ENCODE measurements at places on chromosomes 7 and 10. TPM values are rescaled to one million over a fixed set of nuclear protein-coding genes. Genes with fewer than 3 reads are reported as not detected.

- peak; percentile 5 for DNase-seq
Observed at GRCh38 chr7:41268878-41269277, 434.0 kb downstream of the INHBA start.

DNA sequence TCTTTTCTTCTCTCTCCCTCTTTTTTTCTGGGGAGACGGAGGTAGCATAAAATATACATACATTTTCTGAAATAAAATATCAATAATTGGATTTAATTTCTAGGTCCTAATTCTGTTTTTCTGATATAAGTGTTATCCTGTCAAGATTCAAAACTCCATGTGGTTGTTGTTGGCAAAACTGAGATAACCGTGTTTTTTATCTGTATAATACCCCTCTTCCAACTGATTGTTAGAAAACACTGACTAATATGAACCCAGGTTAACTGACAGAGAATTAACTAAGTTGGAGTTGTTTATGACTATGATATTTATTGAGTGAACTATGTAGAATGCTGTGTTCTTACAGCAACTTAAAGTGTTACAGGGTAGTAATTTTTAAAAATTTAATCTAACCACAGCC, 236.5 kb upstream of the KAT6B start:
- no peak for DNase-seq

DNA sequence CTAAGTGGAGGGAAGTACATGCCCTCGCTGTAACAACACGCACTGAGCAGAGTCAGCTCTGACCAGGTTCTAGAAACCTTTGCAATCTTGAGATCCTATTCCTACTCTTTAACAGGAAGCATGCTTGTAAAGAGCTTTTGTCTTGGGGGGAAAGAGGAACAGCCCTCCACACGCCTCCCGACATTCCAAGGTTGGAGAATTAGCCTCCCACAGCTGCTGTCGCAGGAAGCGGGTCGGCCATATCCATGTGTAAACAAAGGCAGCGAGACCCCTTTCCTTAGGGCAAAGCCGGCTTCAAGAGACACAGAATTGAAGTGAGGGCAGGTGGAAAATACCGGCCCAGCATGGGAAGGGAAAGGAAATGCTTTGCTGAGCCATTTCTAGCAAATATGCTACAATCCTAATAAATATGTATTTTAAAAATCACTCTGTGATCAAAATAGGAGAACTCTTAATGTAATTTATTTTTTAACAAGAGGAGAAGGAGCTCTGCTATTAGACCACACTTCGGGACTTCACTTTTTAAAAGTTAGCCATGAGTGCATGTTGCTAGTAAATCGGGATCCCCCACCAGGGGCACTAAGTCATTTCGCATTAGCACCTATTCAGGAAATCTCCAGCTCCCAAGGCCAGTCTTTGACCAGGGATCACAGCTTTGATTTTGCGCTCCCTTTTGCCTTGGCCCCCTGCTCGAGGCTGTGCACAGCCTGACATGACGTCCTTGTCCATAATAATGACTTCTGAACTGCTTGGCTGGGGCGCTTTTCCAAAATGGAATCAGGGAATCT, 55.9 kb downstream of the FAM204A start:
- DNase-seq: no peak

DNA sequence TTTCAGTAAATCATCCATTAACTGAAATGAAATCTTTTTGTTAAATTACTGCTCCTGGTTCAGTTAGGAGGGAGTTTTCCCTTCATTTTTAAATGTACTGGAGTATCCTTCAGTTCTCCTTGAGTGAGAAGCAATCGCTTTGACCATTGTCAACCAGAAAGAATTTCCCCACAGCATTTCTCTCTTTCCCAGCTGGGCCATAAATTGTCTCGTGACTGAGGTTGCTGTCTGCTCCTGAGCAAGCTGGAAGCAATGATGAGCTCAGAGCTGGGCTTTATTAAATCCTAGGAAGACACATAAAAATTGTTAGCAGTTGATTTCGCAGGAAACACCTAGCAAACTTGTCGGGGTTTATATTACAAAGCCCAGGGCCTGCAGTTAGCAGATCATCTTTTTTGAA, 102.0 kb upstream of the INSYN2A start:
- DNase-seq: no peak

GRCh38 chr10:110512461-110513187, 14.9 kb downstream of the DUSP5 start:
- DNase-seq: peak; percentile 94

DNA sequence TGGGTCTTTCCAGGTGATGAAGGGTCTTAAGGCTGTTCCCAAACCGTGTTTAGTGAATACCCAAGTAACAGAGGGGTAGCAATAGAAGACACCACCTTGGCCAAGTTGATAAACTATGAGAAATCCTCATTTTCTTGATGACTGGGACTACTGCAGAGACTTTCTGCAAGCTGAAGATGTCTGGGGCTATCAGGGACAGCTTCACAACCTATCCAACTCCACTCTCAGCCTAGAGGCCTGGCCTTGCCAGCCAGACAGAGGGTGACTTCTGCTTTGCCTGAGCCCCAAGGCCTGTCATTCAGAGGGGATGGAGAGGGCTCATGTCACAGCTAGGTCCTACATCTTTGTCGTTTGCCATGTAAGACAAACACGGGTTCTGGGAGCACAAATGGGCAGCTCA, 255.9 kb upstream of the GRB10 start:
- no peak for DNase-seq

DNA sequence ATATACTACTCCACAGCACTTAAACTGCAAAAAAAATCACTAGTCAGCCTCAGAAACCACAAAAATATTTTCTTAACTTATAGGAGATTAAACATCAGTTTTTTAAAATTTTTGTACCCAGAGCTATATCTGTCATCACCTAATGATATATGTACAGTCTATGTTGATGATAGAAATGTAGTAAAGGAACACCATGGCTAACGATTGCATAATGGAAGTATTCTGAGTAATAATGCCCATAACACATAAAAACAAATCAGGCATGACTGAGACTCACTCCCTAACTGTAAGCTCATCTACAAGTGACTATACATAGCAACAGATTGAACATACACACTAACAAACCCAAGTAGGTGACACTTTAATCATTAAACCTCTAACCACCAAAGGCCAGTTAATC, 51.3 kb downstream of the TSPAN12 start:
- peak; percentile 3 for DNase-seq

DNA sequence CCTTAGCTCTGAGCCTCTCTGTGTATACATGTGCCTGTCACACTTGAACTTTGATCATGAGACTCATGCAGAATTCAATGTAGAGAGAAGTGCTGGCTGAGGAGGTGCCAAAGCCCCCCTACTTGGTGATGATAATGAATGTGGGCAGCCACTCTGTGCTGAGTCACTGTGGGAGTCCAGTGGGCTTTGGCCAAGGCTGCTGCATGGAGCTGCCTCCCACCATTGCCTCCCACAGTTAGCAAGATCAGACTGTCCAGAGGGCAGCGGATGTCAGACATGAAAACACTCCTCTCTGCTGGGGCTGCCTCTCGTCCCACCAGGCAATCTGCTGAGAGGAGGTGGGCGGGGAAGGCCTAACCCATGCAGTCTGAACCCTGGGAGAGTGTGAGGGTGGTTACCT, 180.3 kb downstream of the SH2D4B start:
- DNase-seq: no peak

DNA sequence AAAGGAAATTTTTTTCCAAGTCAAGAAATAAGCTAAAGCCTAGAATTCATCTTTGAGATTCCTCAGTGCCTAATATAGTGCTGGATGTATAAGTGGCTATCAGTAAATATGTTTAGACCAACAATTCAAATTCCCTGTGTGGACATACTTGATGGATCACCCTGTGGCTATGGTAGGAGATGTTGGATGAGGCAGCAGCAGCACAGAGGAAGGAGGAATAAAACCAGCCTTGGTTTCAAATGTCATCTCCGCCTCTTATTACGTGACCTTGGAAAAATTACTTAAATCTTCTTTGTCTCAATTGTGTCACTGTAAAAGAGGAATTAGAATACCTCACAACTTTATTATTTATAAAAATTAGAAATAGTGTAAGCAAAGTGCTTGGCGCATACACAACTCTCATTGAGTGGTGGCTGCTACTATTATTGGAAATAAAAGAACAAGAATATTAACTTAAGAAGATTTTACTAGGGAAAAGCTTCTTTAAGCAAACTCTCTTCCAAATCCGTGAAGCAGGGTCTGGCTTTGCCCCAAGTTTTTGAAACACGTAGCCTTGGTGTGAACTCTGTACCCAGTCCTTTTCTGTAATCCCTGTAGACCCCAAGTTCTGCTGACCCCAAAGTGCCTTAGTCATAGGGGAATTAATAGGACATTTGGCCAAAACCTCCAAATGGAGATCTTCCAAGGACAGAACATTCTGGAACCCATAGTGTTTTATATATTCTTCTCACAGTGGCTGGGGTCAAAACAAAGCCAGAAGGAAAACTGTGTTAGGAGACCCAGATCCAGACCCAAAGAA, 283.8 kb downstream of the PTEN start:
- no peak for DNase-seq

DNA sequence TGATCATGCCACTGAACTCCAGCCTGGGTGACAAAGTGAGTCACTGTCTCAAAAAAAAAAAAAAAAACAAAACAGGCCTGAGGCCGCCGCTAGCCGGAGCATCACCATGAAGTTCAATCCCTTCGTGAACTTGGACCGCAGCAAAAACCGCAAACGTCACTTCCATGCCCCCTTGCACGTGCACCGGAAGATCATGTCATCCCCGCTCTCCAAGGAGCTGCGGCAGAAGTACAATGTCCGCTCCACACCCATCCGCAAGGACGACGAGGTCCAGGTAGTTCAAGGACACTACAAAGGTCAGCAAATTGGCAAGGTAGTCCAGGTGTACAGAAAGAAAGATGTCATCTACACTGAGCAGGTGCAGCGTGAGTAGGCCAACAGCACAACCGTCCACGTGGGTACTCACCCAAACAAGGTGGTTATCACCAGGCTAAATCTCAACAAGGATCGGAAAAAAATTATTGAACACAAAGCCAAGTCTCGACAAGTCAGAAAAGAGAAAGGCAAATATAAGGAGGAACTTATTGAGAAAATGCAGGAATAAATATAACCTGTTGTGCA, 17.5 kb upstream of the RUFY2 start:
- no peak for DNase-seq

GRCh38 chr7:150626696-150627095, 5.5 kb downstream of the GIMAP6 start:
- no peak for DNase-seq

DNA sequence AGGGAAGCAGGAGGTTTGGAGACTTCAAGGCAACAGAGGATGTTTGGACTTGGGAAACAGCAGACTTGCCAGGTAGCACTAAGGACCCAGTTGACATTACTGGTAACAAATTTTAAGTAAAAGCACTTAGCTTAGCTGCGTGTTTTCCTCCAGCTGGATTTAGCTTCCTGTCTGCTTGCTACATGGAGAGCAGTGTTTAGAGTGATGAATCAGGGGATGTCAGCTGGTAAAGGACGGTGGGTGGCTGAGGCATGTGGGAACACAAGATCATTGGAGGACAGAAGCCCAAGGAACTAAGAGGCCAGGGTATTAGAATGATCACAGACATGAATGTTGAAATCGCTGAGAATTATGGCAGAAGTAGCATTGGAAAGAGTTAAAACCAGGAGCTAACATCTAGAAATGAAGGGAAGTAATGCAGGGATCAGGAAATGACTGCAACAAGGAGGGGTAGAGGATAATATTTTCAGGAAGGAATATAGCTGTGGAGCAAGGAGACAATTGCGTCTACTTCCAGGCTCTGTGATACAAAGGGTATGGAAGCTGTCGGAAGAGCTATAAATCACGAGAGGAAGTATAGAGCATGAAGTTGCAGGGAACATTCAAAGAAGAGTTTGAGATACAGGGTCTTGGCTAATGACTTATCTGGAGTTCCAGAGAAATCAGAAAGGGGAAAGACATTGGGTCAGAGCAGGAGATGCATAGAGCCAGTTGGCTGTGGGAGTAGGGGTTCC, 34.4 kb downstream of the CALD1 start:
- DNase-seq: peak; percentile 87

DNA sequence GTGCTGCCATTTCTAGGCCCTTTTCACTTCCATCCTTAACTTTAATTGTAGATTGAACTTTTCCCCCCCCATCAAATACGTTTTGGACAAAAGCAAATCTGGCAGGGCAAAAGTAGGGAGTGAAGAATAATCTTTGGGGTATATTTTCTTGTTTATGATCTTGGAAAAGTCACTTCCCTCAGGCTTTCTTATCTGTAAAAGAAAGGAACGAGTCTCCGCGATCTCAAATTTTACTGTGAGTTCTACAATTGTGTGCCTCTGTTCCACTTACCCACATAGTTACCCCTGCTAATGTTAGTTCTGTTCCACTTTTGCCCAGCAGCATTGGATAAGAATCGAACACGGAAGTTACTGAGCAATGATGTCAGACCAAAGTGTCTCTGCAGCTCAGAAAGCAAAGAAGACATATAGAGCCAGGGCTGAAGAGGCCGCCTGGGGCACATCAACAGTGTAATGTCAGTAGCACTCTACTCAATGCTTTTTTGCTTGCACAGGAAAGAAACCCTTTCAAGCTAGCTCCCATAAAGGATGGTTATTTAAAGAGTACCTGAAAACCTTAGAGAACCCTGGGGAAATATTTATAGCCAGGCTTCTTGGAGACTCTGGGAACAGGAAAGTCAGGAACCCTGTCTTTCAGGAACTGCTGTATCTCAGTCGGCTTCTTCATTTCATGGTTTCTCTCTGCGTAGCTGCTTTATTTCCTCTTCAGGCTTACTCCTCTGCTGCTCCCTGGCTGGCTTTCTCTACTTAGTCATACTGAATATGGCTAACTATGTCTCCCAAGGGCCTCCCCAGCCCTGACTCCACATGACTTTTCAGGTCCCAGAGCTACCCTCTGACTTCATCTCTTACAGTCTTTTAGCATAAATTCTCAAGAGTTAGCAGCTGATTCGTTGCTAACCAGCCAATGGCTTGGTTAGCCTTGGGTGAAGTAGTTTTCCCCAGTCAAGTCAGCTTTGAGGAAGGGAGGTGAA, 123.7 kb upstream of the FAM3C start:
- DNase-seq: no peak

DNA sequence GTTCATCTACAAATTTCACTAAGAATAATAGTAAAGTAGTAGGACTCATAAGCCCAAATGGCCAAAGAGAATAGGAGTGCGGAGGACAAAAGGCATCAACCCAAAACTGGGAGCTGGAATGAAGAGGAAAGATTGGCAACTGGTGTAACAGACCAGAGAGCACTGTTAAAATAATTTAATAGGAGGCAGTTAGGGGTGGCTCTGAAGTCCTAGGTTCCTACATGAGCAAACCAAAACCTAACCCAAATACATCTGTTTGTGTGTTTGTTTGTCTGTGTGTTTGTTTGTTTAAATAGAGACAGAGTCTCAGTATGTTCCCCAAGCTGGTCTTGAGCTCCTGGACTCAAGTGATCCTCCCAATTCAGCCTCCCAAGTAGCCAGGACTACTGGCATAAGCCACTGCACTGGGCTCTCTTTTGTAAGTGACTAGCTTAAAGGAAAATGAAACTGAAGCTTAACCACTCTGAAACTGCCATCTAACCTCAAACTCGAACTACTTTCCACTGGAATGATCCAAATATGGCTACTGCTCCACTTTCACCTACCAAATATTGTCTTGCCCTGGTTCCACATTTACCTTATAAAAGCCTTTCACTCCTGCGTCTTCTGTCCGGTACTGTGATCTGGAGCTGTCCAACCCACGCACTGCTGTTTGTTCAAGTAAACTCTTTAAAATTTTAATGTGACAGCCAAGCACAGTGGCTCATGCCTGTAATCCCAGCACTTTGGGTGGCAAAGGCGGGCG, 94.9 kb downstream of the AKR1D1 start:
- no peak for DNase-seq

GRCh38 chr7:137203351-137203750, 140.2 kb downstream of the PTN start:
- DNase-seq: no peak

The GPRIN2 gene
- polyA plus RNA-seq: not detected

The PTPRN2 gene
- polyA plus RNA-seq: 0.06 TPM

The FGL2 gene
- 0.47 TPM for polyA plus RNA-seq

The SPDYE11 gene
- polyA plus RNA-seq: not detected

The SVOPL gene
- polyA plus RNA-seq: not detected
